ENCODE measurements at places on chromosomes 5 and 9.

DNA sequence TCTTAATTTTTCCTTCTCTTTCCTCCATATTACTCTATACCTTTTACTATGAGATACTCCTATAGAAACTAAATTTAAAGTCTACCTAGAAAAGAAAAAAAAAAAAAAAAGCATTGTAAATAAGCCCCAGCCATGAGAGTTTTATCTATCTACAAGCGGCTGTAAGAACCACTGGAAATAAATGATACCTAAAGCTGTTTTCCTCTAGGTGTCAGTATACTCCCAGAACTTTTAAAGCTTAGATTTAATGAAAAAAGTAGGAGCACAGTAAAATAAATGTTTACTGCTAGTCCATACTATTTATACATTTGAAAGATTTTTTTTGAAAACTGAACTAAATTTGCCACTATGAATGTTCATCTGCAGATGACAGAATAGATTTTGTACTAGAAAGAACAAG, 26.2 kb downstream of the TYRP1 start:
- no peak for DNase-seq

GRCh38 chr9:7973123-7973522, 173.5 kb upstream of the DMAC1 start:
- DNase-seq = no peak

- DNase-seq = no peak
Measured at GRCh38 chr9:87497604-87498045, at the start of gene DAPK1. Gene DAPK1 (plus strand): TSS chr9:87497867. CDS start chr9:87499078, 1,211 bp downstream.

GRCh38 chr5:159442206-159442850, 112.0 kb upstream of the IL12B start:
- DNase-seq = no peak

DNA sequence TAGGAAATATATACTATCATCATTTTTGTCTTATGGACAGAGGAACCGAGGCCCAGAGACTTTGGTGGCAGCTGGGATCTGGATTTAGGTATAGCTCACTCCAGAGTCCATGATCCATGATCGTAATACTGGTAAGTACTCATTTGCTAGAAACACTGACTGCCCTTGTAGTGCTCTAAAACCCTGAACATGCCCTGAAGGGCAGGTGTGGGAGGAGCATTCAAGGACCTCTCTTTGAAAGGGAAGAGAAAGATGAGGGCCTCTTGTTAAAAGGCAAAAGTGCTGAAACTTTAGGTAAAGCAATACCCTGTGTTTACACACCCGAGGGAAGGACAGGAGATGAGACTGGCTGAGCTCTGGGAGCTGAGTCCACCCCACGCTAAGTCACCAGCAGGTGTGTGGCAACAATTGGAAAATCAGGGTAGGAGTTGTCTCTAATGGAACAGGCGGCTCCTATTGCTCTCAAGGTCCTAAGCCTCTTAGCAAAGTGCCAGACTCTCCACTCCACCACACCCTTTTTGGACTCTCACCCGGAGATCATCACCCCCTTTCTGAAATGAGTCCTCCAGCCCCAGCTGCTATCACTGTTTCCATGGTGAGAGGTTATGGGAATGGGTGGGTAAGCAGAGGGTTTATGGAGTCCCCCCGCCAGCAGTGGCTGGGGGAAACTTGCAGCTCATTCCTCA, 34.8 kb downstream of the TRPC7 start:
- no peak for DNase-seq

GRCh38 chr5:154868702-154869101, 10.3 kb downstream of the CNOT8 start:
- no peak for DNase-seq

Measured in CD4-positive, alpha-beta T cell treated with Interleukin-6 at 100 ng/mL for 8 hours (primary cell).